Inflammatory macrophage (primary cell): ENCODE measurements at places on chromosomes 4 and X.

- no peak for DNase-seq
These were observed 175.3 kb downstream of the TSPAN5 start for GRCh38 chr4:98482847-98483806.

DNA sequence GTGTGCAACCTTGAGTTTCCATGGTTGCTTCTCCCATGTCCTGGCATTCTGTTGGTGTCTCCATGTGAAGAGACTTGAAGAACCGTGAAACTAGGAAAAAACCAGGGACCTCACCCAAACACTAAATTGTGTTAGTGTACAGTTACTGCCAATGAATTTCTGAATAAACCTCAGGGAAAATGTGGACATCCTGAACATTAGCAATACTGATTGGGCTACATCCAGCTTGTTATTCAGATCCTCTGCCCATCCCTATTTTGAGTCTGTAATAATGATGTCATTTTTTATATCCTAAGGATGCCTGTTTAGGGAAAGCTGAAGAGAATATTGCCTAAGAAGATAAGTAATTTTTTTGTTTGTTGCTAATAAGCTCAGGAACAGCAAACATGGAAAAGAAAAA is 262.7 kb downstream of the TMA16 start:
- no peak for DNase-seq

DNA sequence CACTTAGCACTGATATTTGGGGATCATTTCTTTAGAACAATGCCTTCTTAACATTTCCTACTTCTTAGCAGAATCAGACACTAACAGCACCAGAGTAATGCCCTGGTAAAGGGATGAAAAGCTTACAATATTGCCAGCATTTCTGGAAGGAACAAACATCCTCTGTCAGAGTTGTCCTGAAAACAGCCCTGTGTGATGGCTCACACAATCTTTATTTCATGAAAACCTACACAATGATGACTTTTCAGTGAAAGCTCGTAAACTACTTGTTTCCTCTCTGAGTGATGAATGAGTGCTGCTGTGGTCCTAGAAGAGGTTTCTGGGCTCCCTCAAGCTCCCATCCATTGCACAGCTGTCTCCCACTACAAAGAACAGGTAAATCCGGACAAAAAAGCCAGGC is 52.8 kb downstream of the GPC4 start:
- DNase-seq, result no peak

DNA sequence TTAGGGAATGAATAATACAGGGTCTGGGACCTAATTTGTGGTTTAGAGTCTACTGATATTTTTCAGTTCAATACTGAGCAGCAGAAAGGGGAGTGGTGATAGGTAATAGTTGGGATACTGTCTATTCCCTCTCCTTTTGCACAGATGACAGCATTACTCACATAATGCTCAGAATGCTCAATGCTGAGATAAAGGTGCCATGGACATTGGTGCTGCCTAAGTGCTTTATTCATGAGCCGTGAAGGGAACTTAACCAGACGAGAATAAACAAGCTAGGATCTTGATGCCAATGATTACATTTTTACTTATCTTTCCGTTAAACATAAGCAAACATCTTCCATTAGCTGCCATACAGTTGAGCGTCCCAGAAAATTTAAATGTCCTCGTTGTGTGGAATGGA is 75.6 kb downstream of the STK32B start:
- no peak for DNase-seq

GRCh38 chrX:123962006-123962467 is 531 bp downstream of the STAG2 start:
- DNase-seq, result peak; percentile 46

- no peak for DNase-seq
These were observed 4.2 kb upstream of the JCHAIN start for GRCh38 chr4:70670332-70671014.

DNA sequence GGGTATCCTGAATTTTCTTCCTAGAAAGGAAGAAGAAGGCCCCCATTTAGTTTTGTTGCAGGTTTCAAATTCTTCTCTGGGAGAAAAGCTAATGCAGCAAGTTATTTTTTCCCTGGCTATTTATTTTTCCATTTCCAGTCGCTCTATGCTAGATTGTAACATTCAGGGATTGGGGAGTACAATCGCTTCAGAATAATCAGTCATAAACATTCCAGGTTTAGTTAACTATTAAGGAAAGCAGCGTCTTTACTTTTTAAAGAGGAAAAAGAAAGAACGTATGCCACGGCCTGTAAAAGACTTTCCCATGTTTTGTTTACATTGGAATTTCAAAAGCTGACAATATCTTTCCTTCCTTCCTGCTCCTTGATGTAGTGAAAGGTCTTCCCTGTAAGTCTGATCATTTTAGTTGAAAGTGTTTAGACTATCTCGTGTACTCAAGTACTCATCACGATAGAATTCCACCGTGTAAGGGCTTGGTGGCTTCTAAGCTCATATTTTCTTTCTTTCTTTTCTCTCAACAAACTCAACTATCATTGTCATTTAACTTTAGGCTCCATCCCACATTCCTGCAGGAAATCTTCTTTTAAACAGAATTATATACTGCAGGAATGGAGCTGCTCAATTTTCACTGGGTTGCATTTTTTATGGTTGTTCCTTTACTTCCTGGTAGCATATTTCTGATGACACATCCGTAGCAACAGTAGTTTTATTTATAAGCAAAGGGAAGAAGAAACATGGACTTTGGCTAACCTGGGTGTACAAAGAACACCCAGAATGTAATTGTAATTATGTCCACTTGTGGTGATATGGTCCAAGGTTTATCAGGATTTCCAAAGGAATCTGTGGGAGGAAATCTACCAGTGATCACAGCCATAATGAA is 213.1 kb upstream of the FAT1 start:
- DNase-seq, result no peak

DNA sequence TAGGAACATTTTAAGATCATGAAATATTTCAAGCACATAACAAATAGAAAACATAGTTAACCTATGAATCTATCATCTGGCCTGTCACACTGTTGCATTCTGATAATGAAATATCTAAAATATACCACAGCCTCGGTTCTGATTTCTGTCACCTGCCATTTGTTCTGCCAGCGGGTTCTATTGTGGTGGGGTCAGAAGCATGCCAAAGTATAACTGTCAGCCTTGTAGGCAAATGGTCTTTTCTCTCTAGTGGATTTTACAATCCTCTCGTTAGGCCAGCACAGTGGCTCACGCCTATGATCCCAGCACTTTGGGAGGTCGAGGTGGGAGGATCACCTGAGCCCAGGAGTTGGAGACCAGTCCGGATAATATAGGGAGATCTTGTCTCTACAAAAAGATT is 47.9 kb downstream of the HTRA3 start:
- DNase-seq, result no peak

- DNase-seq, result peak; percentile 63
These were observed 12.8 kb upstream of the SLITRK4 start for GRCh38 chrX:143648705-143649104.

GRCh38 chr4:31362756-31363155 is 642.6 kb downstream of the PCDH7 start:
- no peak for DNase-seq

DNA sequence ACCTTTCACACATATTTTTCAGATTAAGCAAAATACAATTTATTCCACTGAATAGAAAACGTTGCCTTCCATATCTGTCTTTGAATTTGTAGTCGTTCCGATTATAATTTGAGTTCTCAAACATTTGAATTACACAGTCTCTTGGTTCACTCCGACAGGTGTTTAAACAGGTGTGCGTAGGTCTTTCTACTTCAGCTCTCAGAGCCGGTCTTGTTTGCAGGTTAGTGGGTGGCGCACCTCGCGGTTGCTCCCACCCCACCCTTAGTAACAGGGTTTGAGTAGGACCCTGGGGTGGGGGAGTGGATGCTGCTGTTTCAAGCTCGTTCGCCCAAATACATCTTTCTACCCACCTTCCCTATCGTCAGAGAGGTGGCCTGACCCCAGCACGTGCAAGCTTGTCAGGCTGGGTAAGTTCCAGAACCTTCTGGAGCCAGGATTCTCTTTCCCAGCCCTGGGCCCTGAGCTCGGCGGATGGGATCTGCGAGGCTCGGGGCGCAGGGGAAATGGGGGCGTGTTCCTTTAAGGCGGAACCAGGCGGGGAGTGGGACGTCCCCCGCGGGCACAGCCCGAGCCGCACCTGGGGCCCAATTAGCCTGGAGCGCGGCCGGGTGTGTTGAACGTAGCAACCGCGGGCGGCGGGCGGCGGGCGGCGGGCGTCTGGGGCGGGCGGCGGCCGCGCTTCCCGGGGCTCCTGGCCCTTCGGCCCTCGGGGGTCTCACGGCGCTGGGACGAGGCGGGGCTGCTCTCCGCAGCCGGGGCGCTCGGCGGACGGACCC is at the start of gene FAM149A:
Gene FAM149A (plus strand): TSS at position 591 of the 776 bp plus-strand sequence.
- no peak for DNase-seq

DNA sequence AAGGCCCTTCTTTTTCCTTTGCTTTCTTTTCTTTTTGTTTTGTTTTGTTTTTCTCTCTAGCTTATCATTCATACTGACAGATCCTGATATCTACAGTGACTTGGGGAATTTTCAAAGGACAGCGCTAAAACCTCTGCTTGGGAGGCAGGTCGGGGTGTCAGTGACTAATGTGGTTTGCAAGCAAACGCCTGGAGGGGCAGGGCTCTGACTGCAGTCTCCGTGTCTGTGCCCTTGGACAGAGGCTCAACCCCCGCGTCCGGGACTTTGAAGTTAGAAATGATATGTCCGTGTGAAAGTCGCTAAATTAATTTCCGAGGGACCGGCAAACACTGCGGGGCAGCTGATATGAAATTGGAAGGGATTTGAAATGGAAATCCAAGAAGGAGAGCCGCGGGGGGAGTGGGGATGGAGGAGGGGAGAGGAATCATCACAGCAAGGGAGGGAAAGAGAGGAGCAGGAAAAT is 312.4 kb downstream of the DHRSX start:
- no peak for DNase-seq

GRCh38 chr4:79918292-79918691 is 154.7 kb downstream of the ANTXR2 start:
- no peak for DNase-seq

- no peak for DNase-seq
These were observed 27.9 kb downstream of the CAMK2D start for GRCh38 chr4:113733685-113734084.

DNA sequence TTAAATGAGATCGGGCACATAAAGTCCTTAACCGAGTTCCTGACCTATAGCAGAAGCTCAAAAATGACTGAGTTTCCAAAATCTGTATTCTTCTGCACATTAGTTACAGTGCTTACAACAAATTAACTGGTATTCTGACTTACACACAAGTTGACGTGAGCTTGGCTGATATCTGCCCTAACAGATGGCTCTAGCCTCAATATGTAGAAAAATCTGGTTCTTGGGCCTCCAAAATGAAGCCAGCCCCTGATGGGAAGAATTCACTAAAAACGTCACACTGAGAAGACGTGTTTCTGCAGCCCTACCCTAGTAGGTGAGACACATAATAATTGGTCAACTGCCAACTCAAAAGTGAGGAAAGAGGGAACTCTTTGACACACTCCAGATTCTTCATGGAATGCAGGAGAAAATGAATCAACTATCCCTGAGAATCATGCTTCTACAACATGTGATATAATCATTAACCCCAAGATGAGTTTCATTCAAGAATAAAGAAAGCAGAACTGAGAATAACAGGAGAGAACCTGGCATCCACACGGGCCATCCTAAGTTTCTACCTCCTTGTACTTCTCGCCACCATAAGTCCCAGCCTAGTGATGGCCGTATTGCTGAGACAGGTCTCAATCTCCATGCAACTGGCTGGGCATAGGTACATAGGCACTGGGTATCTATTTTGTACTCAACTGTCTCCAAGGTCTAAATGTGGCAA is 8.2 kb downstream of the STX18 start:
- DNase-seq, result no peak

- DNase-seq, result peak; percentile 25
These were observed 155.5 kb downstream of the PDGFRA start for GRCh38 chr4:54384563-54384962.

GRCh38 chr4:74840936-74841509 is 46.7 kb upstream of the BTC start:
- no peak for DNase-seq

DNA sequence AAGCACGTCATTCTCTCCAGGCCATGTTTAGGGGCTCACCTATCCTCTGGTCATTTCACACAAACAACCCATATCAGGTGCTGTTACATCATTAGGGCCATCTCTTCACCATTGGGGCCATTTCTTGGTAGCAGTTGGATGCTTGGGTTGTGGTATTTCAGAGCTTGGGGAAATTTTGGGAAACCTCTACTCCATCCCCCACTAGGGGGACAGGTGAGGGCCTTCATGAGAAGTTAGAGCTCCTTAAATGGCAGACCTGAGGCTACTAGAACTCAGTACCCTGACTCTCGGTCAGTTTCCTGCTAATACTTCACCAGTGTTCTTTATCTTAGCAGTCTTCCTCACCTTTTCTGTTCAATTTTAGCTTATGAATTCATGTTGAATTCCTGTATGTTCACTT is 50.2 kb downstream of the ZNF827 start:
- DNase-seq, result no peak

- no peak for DNase-seq
These were observed 169.8 kb downstream of the SCFD2 start for GRCh38 chr4:53195815-53196661.

DNA sequence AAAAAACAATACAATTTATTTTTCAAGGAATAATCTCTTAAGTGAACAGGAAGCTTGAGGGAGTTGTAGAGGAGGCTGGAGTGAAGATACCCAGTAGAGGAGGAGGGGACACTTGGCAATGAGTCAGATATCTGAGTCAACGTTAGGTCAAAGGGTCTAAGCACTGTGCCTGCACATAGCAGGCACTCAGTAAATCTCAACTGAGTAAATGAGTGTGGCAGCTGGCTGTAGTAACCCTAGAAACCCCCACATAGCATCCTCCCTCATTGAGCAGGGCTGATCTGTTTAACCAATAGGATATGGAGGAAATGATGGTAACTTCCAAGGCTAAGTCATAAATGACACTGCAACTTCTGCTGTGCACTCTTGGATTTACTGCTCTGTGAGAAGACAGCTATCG is 186.0 kb upstream of the FAM241A start:
- DNase-seq, result peak; percentile 47

- DNase-seq, result no peak
These were observed 489.5 kb downstream of the STIM2 start for GRCh38 chr4:27350161-27350560.

DNA sequence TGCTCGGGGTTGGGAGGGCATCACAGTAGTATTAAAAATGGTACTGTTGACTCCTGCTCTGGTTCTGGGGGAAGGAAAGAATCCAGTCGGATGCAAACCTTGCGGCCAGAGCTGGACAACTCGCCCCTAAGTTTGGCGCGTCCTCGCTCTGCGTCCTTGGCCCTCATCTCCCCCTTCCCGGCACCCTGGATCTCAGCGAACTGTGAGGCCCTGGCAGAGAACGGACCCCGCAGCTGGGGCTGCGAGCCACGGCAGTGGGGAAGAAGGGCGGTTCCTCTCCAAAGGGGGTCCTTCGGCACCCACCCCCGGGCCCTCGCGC is 14.0 kb downstream of the ARHGEF6 start:
- no peak for DNase-seq
